Activated CD4-positive, alpha-beta T cell treated with anti-CD3 and anti-CD28 coated beads, Interleukin-2, amount 50 U/mL, for 48 hours (primary cell): ENCODE measurements at places on chromosomes 2 and 18.

GRCh38 chr2:44546459-44547127, 184.8 kb downstream of the CAMKMT start:
- no peak for DNase-seq

GRCh38 chr2:167908786-167909185, 338.6 kb downstream of the STK39 start:
- no peak for DNase-seq

- no peak for DNase-seq
Observed at GRCh38 chr18:49967171-49967570, 153.8 kb upstream of the ACAA2 start.

DNA sequence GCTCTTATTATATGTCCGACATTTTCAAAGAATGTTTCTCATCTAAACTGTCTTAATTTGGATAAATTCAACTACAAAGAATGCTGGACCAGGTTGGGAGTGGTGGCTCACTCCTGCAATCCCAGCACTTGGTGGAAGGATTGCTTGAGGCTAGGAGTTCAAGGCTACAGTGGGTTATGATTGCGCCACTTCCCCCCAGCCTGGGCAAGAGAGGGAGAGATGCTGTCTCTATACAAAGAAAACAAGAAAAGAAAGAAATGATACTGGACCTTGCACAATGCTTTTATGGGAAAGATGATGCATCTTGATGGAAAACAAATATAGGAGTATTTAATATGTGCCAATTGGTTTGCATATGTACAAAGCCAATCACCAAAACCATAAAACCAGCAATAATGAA, 296.7 kb downstream of the LPIN1 start:
- no peak for DNase-seq

DNA sequence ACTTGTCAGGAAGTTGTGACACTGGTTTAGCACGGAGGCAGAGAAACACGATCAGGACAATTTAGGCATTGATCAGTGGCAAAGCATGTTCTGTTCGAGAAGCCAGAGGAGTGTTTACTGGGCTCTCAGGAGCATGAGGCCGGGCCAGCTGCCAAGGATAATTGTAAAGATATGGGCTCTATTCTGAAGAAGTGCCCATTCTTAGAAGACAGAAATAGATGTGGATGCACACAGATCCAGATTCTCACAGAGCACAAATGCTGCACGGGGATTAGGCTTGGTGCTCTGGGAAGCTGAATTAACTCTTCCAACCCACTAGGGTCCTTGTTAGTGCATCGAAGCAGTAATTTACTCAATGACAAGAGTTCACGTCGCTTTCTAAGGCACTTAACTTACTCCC, 16.2 kb downstream of the AFF3 start:
- no peak for DNase-seq

DNA sequence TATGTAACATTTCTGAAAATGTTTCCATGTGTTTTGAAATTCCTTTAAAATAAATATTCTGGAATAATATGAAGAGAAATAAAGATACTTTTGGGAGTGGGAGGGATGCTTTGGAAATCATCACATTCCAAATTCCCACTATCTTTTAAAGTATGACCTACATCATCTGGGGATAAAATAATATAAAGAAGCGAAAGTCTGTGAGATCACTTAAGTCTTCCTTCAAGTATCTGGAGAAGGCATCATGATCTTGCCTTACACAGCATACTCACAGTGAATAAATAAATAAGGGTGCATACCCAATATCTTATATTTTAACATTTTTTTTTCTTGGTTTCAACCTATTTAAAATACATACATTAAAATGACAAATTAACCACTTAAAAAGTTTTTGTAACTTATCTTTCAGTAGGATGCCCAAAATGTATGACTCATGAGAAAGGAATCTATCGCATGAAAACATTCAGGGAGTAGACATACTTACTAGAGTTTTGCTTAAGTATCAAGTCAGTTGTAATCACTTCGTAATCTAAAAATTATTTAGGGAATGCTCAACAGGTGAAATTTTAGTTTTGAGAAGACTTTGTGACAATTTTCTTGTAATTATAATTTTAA, 248.3 kb upstream of the COL3A1 start:
- DNase-seq, result no peak

DNA sequence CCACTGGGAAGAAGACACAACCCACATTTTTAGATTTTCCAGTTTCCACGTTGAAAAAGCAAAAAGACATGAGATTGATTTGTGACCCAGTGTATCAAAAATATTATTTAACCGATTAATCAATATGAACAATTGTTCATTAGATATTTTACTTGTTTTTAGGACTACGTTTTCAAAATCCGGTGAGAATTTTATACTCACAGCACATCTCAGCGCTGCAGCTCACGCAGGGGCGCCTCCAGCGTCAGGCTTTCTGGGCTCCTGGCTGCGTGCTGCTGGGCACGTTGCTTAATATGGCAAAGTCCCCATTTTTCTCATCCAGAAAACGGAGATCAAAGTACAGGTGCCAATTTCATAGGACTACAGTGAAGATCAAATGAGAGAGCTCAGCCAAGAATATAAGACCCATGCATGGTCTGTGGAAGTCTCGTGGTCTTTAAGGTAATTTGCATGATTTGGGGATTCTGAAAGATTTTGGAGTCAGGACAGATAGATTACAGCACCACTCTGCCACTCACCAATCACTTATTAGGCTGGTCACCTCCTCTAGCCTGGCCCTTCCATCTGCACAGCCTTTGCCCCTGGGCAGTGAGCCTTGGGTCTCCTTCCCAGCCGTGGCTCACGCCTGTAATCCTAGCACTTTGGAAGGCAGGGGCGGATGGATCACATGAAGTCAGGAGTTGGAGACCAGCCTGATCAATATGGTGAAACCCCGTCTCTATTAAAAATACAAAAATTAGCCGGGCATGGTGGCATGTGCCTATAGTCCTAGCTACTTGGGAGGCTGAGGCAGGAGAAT, 36.2 kb downstream of the PTPN18 start:
- DNase-seq, result peak; percentile 24

DNA sequence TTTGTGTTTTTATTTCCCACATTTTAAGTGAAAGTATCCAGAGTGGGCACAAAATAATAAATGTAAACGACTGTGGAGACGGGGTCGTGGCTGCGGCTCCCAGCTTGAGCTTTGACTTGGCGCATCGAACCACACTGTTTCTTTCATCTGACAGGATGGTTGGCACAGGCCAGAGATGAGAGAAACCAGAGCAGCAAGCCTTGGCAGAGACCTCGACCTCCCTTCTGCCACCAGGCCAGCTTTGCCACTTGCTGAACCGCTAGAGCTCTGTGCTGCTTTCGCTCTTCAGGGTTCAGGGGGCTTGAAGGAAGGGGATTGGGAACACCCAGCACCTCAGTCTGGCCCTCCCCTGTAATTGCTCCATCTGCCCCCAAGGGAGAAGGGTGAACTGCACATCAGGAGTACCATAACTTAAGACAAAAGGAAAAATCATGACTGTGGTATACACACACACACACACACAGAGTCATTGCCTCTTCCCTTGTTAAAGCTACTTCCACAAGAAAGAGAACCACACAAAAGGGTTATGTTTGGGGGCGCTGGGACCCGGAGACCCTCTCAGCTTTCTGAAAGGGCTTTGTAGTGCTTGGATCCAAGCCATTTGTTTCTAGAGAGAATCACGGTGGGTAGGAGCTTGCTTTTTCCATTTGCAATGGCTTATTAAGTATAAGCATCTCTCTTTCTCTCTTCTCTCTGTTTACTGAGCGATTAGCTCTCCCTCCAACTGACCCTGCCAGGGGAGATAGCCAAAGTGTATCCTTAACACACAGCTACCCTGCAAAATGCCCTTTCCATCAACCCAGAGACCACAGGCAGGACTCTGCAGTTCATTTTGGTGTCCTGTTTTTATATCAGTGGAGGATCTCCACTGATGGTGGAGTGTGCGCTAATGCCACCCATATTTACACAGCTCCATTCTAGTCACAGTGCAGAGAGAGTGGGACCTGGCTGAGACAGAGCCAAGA, 23.0 kb downstream of the POU3F3 start:
- DNase-seq, result no peak

DNA sequence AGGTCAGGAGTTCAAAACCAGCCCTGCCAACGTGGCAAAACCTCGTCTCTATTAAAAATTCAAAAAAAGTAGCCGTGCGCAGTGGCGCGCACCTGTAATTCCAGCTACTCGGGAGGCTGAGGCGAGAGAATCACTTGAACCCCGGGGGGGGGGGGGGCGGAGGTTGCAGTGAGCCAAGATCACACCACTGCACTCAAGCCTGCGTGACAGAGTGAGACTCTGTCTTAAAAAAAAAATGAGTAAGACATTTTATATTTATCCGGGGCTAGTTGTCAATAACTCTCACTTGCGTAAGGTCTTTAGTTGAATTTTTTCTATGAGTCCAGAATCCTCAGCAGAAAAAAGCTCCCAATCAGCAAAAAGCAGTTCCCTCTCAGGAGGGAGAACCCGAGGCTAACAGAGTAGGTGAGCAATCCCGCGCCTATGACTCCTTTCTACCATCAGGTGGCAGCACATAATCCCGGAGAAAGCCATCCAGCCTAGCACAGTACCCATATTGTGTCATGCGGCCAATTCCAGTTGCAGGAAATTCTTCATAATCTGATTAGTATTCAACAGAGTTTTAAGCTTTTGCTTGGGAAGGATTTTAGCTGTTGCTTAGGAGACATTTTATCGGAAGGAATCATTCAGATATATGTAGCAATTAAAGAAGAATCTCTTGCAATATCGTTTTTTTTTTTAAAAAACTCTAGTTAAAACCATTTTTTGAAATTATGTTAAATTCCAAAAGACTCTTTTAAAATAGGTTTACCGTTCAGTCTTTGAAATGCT, 11.9 kb upstream of the CRYGA start:
- peak; percentile 60 for DNase-seq

DNA sequence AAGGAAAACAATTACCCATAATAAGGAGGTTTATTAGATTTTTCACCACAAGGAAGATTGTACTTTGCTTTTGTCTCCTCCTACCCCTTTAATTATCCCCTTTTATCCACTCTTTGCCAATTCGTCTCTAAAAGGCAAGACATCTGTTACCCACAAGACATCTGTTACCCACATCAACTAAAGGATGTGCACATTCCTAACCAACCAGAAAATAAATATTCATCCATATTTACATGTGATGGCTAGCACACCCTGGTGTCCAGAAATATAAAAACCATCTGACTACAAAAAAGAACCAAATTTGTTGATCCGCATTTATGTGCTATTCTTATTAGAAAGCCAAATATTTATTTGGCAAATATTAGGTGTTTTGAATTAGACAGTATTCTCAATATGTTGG, 35.7 kb downstream of the ACVR1C start:
- no peak for DNase-seq

DNA sequence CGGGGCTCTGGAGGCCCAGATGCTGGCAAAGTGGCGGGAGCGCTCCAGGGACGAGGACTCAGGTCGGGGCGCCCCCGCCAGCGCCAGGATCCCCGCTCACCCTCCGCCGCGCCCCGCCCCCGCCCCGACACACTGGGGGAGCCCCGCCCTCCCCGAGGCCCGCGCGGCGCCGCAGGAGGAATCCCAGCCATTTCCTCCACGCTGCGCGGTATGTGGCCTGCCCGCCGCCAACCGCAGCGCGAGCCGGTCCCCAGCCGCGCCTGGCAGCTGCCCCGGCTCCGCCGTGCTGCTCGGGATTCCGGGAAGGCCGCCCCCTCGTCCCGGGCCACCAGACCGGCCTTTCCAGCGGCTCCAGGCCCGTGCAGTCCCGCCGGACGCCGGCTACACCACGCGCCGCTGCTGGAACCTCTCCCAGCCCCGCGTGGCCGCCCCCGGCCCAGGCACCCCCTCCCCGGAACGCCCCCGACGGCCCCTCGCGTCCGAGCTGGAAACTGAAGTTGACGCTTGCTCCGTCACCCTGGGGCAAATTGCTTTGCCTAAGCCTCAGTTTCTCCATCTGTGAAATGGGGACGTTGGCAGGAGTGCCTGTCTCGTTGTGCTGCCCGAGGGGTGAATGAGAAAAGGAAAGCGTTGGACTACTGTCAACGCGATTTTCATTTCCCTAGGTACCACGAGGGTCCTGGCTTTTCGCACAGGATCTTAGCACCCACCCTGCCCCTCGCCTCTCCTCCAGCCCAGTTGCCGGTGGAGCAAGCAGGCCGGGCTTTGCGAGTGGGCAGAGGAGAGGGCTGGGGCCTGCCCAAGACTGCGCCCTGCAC, 53.6 kb downstream of the PKDCC start:
- peak; percentile 64 for DNase-seq

- no peak for DNase-seq
Observed at GRCh38 chr2:152648336-152648735, 68.9 kb downstream of the PRPF40A start.

DNA sequence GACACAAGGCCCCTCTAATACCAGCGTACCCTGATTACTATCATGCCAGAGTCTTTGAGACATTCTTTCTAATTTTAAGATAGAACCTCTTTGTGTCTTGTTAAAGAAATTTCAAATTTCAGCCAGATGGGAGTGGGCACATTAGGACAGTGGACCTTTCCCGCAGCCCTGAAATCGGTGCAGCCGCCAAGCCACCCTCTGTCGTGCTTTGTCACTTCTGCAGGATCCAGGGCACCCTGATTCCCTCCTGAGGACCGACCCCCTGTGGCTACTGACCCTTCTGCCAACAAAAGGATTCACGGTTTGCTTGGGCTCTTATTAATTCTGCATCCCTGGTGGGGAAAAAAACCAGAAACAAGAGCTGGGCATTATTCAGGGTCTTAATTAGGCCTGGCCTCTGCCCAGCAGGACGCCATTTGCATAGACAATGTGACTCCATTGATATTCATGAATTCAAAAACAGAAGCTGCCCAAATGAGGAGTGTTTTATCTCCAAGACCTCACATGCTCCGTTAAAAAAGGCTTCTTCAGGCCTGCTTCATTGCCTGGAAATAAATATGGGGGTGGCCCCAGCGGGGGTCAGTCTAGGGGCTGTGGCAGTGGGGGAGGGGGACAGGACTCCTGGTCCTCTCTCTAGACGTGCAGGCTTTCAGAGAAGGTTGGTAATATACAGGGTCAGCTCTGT, 116.9 kb downstream of the ALPK2 start:
- DNase-seq, result no peak

DNA sequence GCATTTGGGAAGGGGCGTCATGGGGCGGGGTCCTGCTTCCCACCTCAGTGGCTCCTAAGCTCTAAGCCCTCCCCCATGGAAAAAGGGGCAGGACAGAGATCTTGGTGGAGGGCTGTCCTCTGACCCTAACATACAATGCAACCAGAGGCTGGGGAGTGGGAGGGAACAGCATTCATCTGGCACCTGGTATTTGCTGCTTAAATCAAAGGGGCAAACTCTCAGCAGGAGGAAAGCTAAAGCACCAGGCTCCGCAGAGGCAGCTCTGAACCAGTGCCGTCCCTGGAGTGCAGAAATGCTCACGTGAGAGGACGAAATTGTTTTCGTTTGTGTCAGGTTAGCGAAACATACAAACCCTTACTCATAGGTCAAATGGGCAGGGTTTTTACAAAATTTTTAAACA, 92.7 kb upstream of the PXDN start:
- no peak for DNase-seq
